ENCODE measurements at places on chromosomes 12 and 14. TPM values are rescaled to one million over a fixed set of nuclear protein-coding genes. Genes with fewer than 3 reads are reported as not detected.

The SLC17A8 gene
- 14.8 TPM for total RNA-seq

The HEATR5A gene
- total RNA-seq: 37.6 TPM

- DNase-seq: no peak
- no peaks in the 10 kb centered on the region for H3K27me3 ChIP-seq
- H3K4me1 ChIP-seq: no peaks in the 10 kb centered on the region
- H3K36me3 ChIP-seq: no peaks in the 10 kb centered on the region
Observed at GRCh38 chr12:712172-712863, 40.1 kb upstream of the WNK1 start.

The TAS2R30 gene
- total RNA-seq: 40.4 TPM

The DLST gene
- 76.5 TPM for total RNA-seq

- H3K4me1 ChIP-seq: no peaks in the 10 kb centered on the region
- DNase-seq: no peak
- H3K4me3 ChIP-seq: no peak overlapping the region
- peaks cover 31% of the 10 kb centered on the region for H3K36me3 ChIP-seq
- H3K27me3 ChIP-seq: no peaks in the 10 kb centered on the region
- H3K27ac ChIP-seq: no peak overlapping the region
Observed at GRCh38 chr14:52020161-52020714, 30.9 kb downstream of the RTRAF start.

DNA sequence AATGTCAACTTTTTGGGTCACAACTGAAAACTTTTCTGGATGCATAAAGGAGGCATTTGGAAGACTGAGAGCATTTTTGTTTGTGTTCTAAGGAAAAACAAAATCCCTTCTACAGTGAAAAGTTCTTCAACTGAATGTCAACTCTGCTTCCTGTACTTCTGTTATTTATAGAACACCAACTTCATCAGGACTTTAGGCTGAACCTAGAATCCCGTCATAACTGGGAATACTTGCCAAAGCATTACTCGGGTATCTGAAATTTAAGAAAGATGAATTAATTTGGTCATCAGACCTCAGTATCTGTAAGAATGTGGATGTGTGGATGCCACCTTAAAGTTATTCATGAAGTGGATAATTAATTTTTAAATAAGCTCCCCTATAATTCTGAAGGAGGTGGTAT, 73.2 kb downstream of the FERMT2 start:
- H3K36me3 ChIP-seq: peaks cover 39% of the 10 kb centered on the region
- no peaks in the 10 kb centered on the region for H3K27me3 ChIP-seq
- no peak overlapping the region for H3K4me3 ChIP-seq

The LHX5 gene
- not detected for total RNA-seq

The PIP4K2C gene
- 19.3 TPM for total RNA-seq

The RAD9B gene
- total RNA-seq: 0.77 TPM

GRCh38 chr14:105733081-105734065, 207.0 kb downstream of the TMEM121 start:
- DNase-seq: no peak
- H3K36me3 ChIP-seq: no peaks in the 10 kb centered on the region
- H3K27ac ChIP-seq: no peak overlapping the region
- no peaks in the 10 kb centered on the region for H3K4me1 ChIP-seq
- no peak overlapping the region for H3K4me3 ChIP-seq
